Stimulated activated CD4-positive, alpha-beta T cell treated with anti-CD3 and anti-CD28 coated beads, TNF-alpha, amount 100 ng/mL, for 1 hour (primary cell): ENCODE measurements at places on chromosomes 3 and 15.

DNA sequence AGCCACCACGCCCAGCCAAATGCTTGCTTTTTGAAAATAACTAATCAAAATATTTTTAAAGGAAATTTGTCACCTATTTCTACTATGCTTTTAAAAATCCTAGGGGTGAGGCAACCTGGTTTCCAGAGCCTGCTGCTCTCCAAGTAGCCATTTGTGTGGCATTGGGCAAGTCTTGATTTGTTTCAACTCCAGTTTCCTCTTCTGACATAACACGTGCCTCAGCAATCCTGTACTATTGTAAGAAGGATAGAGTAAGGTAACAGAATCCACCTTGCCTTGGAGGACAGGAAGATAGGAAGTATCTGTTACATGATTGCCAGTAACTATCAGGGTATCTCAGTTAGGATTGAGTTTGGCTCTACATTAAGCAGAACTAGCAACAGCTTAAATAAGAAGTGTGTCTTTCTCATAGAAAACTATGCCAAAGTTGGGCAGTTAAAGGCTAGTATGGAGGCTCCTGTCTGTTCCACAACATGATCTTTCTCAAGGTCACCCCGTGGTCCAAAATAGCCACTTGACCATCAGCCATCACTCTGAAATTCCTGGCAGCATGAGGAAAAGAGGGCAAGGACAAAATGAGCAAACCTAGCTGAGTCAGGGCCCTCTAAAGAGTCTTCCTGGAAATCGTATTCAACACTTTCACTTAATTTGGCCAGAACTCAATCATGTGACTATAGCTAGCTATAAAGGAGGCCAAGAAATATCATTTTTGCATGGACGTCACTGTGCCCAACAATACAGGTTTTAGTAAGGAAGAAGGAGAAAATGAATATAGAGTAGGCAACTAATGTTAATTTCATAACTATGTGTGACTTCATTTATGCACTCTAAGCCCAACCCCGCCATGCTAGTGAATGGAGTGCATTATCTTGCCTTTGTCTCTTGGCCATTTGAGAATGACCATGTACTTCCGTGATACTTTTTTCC, 66.1 kb downstream of the HMG20A start:
- DNase-seq: no peak

DNA sequence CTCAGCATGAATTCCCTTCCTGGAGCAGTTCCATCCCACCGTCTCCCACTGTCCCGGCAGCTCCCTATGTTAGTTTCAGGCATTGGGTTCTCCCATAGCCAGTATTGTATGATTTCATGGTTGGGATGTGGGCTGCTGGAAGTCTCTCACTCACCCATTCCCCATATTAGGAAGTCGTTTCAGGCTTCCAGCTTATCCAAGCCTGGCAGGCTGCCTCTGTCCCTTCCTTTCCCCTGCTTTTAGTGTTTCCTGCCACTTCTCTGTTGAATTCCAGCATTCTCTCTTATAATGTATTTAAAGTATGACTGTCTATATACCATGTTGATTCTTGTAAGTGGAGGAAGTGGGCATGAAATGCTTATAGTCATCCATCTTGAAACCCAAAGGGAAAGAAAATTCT, 309.7 kb upstream of the RBMS3 start:
- no peak for DNase-seq

GRCh38 chr3:127667119-127667681, 5.6 kb upstream of the ABTB1 start:
- no peak for DNase-seq

- DNase-seq: no peak
Observed at GRCh38 chr3:12750223-12750622, 8.8 kb downstream of the TMEM40 start.

DNA sequence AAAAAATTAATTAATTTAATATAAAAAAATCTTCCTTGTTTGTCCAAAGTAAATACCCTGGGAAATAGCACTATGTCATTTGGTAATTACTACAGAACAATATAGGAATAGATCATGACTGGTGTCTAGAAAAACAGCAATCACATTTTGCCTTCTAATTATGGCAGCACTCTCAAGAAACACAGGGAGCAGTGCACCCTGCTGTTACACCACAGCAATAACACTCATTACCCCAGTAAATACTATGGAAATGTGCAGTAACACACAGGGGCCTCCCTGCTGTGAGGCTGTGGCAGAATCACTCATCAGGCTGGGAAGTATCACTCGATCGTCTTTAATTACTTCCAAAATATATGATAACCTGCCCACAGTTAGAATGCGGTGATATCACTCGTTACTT, 646.0 kb downstream of the TUSC7 start:
- DNase-seq: no peak

- no peak for DNase-seq
Observed at GRCh38 chr3:194379231-194379630, 9.7 kb upstream of the LRRC15 start.

DNA sequence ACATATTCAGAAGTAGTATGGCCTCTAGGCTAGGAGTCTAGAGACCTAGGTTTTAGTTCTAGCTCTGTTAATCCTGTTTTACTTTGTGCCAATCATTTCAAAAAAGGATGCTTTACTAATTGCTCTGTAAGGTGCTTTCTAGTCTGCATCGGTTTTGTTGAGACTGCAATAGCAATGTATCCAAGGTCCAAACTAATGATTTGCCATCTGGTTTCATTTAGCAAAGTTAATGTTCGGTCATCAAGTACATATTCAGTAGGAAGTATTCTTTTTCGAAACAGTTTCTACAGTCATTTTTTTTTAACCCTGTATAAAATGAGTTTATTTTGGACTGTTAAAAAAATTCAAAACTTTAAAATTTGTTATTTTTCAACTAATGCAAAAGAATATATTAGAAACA, 2.0 kb upstream of the GALK2 start:
- DNase-seq: no peak

DNA sequence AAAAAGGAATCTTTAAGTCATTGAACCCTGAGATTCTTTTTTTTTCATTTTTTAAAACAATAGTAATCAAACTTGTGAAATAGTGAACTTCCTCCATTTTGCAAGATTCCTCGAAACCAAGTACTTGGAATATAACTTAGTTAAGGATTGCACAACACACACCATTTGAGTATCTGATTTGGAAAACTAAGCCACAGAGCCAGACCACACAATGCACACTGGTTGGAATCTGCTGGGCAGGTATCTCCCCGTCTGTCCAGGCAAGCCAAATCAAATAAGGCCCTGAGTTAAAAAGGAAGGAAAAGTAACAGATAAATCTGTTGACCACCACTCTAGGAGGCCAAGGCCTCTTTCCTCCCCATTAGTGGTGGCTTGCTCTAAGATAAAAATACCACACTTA, 177.5 kb upstream of the ICE2 start:
- DNase-seq: no peak

- no peak for DNase-seq
Observed at GRCh38 chr3:194879991-194880939, 194.6 kb downstream of the FAM43A start.

GRCh38 chr15:82047453-82048400, 1.9 kb upstream of the MEX3B start:
- peak; percentile 8 for DNase-seq

DNA sequence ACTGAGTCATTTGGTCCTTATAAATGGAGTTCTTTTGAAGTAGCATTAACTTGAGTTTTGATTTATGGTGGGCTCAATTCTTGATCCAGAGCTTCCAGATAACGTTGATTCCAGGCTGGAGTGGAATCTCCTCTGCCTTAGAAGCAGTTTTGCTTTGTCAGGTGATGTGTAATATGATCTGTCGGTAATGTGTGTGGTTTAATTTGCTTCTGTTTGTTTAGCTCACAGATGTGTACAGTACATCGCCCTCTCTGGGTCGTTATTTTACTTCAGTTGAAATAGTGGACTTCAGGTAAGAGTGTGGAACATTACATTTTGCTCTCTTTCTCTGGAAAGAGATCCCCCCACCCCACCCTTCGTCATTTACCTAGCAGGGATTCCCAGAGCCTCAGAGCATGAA, 23.1 kb downstream of the C3orf52 start:
- DNase-seq: no peak

GRCh38 chr3:100106531-100107141, 7.7 kb downstream of the FILIP1L start:
- no peak for DNase-seq

DNA sequence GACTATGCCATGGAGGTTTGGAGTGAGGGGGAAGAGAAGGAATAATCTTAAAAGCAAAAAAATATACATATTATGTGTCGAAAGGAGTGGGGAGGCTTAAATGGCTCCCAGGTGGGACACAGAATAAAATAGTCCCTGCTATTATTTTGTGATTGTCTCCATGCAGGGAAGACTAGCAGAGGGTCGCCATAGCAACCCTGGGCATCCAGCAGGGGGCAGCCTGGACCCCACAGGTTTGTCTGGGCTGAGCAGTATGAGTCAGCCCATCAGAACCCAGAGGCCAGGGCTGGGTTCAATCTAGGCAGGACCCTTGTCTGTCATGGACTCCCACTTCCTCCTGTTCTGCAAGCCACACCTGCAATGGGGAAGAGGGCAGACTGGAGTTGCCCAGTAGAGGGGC, 17.6 kb upstream of the LINGO1 start:
- no peak for DNase-seq

DNA sequence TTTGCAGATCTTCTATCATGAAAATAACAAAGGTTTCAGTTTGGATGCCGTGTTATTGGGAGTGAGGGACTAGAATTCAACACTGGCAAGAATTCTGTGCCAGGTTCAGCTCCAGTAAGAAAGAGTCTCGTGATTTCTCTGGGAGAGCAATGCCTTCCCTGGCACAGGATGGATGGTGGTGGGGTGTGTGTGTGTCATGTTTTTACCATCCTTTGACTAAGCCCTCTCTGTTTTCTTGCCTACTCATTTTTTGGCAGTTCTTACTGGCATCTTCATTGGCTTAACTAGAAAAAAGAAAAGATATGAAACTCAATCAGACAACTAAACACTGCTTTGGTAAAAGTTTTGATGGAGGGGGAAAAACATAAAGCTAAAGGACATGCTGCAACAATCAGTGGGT, 86.6 kb downstream of the FMN1 start:
- no peak for DNase-seq

- no peak for DNase-seq
Observed at GRCh38 chr15:89129123-89129815, 41.0 kb downstream of the ABHD2 start.

DNA sequence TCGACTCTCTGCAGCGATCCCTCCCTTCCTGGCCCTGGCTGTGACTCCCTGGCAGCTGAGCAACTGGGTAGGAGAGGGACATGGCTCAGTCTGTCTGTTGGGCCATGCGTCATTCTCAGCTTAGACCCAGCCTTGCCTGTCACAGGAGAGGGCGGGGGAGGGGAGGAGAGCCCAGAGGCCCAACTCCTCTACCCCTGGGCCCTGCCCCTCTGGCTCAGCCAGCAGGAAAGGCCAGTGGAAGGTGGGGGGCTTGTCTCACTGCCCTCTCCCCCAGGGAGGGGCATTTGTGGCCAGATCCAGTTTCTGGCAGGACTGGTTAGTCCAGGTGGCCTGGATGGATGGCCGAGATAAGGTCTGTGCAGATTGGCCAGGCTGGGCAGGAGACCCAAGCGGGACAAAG, 31.6 kb downstream of the DNAJB8 start:
- DNase-seq: no peak

DNA sequence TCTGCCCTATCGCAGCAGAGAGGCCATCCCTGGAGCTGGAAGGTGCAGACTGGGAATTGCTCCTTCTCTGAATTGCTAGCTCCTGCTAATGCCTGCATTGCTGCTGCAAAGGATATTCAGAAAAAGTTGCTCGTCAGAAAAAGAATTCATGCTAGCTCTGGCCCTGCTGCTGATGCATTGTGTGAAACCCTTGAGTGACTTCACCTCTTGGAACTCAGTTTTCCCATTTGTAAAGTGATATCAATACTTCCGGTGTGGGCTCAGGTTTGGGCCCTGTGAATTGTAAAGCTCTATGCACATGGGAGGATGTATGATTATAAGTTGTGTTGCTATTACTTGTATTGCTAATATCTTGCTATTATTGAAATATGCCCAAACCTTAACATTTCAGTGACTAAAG, 11.4 kb downstream of the SQOR start:
- no peak for DNase-seq

GRCh38 chr3:187072511-187072910, 66.8 kb downstream of the RPL39L start:
- no peak for DNase-seq

GRCh38 chr15:45198337-45199135, 10.8 kb upstream of the SHF start:
- DNase-seq: peak; percentile 97

DNA sequence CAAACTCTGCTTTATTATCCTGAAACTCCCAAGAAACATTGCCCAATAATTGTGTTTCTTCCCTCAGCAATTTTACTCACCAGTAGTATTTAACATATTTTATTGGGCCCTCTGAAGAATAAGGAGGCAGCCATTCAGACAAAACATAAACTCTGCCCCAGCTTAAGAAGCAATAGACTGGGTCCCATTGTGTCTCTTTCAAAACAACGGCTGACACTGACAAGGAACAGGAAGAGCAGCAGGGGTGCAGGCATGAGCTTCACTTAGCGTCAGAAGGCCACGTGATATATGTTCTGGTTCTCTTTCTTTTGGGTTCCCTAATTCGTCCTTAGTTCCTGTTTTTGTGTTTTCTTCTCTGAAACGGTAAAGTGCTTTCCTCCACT, 242.3 kb downstream of the FHIT start:
- DNase-seq: no peak
